Mesothelial cell of epicardium (in vitro differentiated cells): ENCODE measurements at places on chromosomes 7 and 10.

GRCh38 chr10:117391436-117392205, 16.4 kb upstream of the PDZD8 start:
- no peak for DNase-seq

DNA sequence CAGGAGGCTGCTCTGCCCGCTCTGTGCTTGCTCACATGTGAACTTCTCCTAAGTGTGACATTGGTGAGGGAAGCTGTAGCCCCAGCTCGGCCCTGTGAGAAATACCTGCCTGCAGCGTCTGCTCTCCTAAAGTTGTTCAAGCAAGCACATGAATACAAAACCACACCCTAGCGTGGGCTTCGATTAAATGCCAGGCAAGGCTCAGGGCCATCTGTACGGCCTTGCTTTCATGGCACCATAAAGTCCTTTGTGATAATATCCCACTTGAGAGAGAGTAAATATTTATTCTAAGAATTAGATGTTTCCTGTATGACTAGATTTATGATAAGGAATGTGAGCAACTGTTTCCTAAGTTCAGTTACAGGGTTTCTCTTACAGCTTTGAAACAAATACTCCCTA, 262.8 kb upstream of the KLF14 start:
- no peak for DNase-seq

GRCh38 chr7:135269921-135270320, 36.3 kb downstream of the STRA8 start:
- no peak for DNase-seq

DNA sequence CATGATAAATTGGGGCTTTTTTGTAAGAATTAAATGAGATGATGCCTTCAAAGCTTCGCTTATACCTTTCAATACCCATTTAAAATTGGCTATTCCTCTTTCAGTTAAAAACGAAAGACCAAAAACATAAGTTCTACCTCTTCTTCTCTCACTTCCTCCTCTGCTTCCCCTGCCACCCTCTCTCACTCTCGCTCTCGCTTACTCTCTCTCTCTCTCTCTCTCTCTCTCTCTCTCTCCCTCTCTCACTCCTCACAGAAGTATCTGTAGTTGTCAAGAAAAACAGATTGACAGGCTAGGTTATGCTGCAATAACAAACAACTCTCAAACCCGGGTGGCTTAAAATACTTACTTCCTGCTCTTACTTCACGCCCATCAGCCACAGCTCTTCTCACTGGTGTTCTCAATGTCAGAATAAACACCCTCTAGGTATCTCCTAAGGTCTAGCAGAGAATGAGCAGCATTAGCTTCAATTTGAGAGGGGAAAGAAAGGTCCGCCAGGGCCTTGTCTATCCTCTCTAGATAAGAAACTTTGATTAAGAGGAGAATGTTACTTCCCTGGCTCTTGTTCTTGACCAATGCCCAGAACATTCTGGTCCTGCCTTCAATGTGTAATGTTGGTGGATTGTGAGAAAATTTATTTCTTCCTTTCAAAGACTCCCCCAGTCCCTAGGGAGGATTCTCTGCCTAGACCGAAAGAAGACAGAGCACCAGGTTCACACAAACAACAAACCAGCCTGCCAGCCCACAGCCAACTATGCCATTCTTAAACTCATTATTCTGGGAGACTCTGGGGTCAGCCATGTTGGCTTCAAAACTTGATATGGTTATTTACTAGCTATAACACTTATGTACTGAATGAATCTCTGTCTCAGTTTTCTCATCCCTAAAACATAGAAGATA, 1028.7 kb downstream of the XPNPEP1 start:
- DNase-seq = no peak

GRCh38 chr10:102802920-102803534, 34.2 kb downstream of the CYP17A1 start:
- DNase-seq = no peak

DNA sequence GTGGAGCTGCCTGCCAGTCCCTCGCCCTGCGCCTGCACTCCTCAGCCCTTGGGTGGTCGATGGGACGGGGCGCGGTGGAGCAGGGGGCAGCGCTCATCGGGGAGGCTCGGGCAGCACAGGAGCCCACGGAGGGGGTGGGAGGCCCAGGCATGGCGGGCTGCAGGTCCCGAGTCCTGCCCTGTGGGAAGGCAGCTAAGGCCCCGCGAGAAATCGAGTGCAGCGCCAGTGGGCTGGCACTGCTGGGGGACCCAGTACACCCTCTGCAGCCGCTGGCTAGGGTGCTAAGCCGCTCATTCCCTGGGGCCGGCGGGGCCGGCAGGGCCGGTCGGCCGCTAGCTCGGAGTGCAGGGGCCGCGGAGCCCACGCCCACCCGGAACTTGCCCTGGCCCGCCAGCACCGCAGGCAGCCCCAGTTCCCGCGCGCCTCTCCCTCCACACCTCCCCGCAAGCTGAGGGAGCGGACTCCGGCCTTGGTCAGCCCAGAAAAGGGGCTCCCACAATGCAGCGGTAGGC, 565.9 kb upstream of the NRG3 start:
- no peak for DNase-seq

DNA sequence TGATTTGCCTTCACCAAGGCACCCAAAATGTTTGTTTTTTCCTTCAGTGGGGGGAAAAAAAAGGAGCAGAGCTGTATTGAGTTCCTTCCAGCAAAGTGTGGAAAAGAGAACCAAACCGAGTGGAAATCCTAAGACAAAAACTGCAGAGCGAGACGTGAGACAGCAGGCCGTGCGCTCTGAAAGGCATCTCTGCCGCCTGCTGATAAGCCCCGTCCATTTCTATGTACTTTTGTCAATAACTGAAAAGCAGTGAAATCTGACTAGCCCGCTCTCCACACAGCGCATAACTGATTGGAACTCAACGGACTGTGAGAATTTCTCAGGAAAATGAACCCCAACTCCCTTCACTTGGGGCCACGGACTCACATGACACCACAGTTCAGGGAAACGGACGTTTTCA, 83.2 kb downstream of the COBL start:
- no peak for DNase-seq

DNA sequence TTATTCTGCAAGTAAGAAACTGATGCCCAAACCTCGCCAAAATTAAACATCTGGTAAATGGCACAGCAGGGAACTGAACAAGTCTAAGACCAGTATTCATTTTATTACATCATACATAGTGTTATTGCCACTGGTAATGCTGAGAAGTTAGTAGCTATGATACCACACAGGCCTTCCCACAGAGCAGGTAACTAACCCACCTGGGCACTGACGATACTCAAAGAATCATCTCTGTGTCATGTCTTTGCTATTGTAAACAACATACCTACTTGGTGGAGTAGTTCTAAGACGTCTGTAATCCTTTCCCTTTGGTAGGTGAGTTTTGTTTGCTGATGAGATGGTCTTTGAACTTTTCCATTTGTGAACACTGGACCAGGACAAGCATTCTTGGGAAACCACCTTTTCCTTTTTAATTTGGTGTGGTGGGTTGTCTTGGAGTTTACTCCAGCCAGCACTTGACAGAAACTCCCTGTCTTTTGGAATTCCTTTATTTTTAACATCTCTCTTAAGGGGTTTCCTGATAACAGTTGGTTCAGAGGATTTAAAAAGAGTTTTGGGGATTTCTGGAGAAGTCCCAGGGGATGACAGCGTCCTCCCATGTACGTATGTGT, 40.9 kb downstream of the PDSS1 start:
- DNase-seq = no peak

- no peak for DNase-seq
These were observed 18.3 kb downstream of the UBE2D1 start for GRCh38 chr10:58352956-58353610.

- DNase-seq = no peak
These were observed 12.9 kb upstream of the SNX10 start for GRCh38 chr7:26278770-26279169.

GRCh38 chr7:44401692-44402091, 76.3 kb upstream of the CAMK2B start:
- no peak for DNase-seq

- no peak for DNase-seq
These were observed 75.5 kb downstream of the NRP1 start for GRCh38 chr10:33258967-33259366.

DNA sequence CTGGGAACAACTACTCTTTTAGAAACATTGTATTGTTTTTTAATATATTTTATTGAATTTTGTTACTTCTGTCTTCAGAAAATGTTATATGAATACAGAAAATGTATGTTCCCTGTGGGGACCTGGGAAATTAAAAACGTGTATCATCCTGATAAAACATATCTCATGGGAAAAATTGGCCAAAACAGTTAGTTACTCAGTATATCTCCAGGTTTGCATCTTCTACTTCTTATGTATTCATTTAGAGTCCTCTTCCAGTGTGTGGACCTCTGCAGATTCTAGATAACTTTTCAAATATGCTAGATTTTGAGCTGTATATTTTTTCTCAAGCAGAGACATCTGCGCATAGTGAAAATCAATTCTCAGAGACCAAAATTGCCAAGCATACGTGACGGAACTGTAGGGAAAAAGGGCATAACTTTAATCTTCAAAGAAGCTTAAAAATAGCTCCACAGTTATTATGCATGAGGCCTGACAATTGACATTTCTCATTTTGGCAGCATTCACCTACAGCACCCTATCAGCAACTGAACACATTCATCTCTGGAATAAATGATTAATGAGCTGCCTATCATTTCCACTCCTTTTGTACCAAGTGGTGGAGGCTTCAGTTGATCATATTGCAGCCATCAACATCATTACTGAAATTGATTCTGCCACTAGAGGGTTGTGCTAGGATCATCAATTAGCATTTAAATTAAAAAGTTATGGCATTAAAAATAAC, 26.4 kb upstream of the UMAD1 start:
- DNase-seq = no peak

DNA sequence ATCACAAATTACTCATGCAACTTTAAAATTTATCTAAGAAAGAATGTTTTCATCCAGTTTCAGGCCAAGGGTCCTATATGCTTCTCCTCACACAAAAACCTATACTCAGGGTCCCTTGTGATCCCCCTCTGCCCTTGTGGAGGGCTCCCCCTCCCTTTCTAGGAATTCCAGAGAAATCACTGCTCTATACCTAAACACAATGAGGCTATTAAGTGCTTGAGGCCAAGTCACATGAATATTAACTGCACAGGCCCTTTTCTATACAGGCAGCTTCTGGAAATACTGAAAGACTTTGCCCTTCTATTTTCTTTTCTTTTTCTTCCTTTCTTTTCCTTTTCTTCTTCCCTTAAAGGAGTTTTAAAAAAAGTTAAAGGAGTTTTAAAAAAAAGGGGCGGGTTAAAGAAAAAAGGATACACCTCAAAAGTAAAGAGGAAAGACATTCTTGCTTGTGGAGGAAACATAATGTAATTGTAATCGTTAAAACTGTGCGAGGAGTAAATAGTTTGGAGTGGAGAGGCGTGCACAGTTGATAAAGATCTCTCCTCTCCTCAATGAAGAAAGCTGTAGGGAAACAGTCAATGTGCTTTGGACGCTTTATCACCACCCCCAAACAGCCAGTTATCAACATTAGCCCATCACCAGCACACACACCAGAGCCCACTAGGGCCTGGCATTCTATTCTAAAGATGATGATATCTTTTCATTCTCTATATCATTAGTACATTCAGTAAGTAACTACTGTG, 16.4 kb downstream of the GRB10 start:
- no peak for DNase-seq

GRCh38 chr10:70692043-70692603, 19.8 kb downstream of the ADAMTS14 start:
- no peak for DNase-seq

DNA sequence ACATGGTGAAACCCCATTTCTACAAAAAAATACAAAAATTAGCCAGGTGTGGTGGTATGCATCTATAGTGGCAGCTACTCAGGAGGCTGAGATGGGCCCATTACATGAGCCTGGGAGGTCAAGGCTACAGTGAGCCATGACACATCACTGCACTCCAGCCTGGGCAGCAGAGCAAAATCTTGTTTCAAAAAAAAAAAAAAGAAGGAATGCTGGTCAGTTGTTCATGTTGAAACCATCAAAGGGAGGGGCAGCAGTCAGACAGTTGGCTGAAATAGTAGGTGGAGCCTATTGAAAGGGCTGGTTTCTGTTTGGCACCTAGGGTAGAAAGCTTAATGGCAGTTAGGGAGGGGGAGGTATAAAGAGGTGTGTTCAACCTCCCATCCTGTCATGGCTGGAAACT, 323.0 kb downstream of the GALNT17 start:
- DNase-seq = no peak

- DNase-seq = no peak
These were observed 127.7 kb downstream of the ARHGAP22 start for GRCh38 chr10:48477141-48477540.

DNA sequence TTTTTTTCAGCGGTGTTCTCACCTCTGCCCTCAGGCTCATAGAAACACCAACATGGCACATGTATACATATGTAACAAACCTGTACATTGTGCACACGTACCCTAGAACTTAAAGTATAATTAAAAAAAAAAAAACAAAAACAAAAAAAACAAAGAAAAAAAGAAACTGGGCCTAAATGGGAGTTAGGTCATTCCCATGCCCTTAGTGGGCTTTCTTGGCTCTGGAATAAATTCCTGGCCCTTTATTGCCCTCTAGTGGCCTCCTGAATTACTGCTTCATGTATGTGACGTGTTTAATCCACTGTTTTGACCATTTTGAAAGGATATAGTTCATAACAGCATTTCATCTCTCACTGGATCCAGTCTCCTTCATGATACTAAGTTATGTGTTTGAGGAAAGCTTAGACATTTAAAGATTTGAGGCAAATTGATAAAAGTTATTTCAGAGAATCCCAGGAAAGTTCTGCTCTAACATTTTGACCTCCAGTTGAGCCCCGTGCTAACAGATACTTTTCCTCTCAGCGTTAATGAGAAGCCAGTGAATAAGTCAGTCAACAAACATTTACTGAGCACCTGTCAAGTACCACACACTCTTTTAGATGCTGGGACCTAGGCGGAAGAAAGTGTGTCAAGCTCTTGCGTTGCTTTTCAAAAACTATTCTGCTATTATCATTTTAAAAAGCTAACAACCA, 54.7 kb upstream of the SYPL1 start:
- no peak for DNase-seq

DNA sequence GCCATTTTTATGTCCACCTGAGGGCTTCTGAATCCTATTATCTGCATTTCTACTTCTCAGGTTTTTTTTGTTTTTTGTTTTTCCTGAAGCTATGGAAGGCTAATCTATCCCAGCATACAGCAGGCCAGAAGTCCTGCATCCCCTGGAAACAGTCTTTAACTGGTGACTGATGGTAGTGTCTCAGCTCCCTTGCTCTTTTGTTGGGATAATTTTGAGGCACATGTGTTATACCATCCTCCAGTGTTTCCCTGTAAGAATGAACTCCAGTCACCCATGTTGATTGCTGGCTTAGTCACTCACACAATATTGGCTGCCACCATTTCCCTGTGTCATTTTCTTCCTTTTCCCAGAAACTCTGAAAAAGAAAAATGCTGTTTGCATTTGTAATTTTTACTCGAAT, 1094.0 kb upstream of the LRRN3 start:
- no peak for DNase-seq

- no peak for DNase-seq
These were observed 886.8 kb downstream of the LRMDA start for GRCh38 chr10:76318211-76318610.

DNA sequence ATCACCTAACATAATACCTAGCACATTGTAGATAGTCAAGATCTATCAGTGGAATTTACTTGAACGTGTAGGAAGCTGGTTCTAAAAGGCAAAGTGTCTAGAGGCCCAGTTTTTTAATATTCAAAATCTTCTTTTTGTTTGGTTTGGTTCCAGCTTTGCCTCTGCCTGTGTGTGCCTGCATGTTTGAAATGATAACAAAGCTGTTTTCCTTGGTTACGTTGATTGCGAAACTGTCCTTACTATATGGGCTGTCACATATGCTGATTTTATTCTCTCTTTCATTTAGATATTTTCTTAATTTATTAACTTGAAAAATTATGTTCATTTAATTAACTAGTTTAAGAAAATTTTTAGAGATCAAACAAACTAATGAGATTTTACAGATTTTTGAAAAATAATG, 237.3 kb downstream of the SEMA3A start:
- DNase-seq = no peak
